ENCODE measurements at places on chromosomes 1 and 21. TPM values are rescaled to one million over a fixed set of nuclear protein-coding genes. Genes with fewer than 3 reads are reported as not detected.

The PCSK9 gene
- 0.09 TPM for total RNA-seq

The AJAP1 gene
- total RNA-seq = 0.09 TPM

The PHTF1 gene
- 6.1 TPM for total RNA-seq

The BRDT gene
- total RNA-seq = under 0.01 TPM

DNA sequence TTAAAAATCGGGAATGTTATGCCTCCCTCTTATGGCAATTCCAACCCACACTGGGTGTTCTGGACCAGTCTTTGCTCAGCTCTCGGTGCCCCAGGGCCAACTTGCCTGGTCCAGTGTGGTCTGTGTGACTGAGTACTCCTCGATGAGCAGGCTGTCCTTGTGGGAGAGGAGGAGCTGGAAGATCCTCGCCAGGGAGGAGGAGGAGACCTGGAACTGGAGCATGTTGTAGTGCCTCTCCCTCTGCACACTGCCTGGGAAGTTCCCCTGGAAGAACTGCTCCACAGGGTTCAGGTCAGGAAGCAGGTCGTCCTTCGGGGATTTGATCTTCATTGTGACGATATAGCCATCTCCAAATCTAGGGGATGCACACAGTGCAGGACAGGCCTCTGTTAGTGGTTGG lies 88.5 kb upstream of the GCLM start:
- H3K27ac ChIP-seq = no peak overlapping the region
- no peaks in the 10 kb centered on the region for H3K36me3 ChIP-seq
- no peaks in the 10 kb centered on the region for H3K4me1 ChIP-seq
- no peak overlapping the region for H3K4me3 ChIP-seq
- no peak for DNase-seq
- no peaks in the 10 kb centered on the region for H3K27me3 ChIP-seq

DNA sequence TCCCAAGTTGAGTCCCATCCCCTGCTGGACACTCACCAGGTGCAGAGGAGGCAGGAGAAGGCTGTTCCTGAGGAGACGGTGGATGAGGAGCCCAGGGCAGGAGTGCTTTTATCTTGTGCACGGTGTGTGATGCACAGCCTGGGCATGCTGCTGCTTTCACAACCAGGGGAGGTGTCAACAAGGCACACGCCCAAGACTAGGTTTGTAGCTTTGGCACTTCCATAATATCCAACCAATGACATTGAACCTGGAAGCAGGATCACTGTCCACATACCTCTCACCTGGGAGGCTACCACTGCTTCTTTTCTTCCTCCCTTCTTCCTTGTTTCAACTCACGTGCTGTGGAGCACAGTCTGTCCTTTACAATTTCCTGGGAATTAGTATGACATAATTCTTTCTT lies at the start of gene LCE3D:
TSS of gene LCE3D (minus strand) at position 84 of the 400 bp plus-strand sequence. CDS start 580 bp downstream, outside the sequence.
- no peaks in the 10 kb centered on the region for H3K4me1 ChIP-seq
- no peak for DNase-seq
- H3K27ac ChIP-seq = no peak within 1 kb of the TSS
- H3K27me3 ChIP-seq = no peaks in the 10 kb centered on the region
- H3K36me3 ChIP-seq = no peaks in the 10 kb centered on the region

DNA sequence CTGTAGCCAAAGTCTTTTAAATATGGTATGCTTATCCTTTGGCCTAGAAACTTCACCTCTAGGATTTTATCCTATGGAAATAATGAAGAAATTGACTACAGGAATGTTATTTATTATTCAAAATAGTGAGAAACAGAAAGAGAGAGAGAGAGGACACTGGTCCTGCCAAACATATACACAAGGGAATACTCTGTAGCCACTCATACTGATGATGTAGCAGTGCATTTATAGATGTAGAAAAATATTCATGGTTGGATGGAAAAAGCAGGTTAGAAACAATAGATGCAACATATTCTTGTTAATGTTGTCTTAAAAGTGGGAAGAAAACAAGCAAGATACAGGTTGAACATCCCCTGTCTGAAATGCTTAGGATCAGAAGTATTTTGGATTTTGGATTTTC lies 22.2 kb upstream of the EPHB2 start:
- peaks cover 4% of the 10 kb centered on the region for H3K27me3 ChIP-seq
- no peak overlapping the region for H3K4me3 ChIP-seq
- no peaks in the 10 kb centered on the region for H3K4me1 ChIP-seq
- H3K36me3 ChIP-seq = no peaks in the 10 kb centered on the region
- H3K27ac ChIP-seq = no peak overlapping the region

DNA sequence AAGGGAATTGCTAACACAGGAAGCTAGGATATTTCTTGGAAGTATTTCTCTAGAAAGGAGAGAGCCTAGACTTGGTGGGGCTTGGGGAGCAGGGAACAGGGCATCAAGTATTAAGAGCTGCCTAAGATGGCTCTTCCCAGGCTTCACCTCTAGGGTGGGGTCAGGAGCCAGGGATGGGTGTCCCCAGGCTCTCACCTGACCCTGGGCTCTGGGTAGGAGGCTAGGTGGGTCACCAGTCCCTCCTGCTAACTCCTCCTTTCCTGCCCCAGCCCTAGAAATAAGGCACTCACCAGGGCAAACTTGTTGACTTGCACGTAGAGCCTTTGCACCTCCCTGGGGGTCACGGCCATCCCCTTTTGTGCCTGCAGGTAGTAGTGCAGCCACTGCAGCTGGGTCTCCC lies 15.0 kb downstream of the ETNK2 start:
- peaks cover 2% of the 10 kb centered on the region for H3K27me3 ChIP-seq
- H3K4me3 ChIP-seq = no peak overlapping the region
- no peaks in the 10 kb centered on the region for H3K36me3 ChIP-seq
- DNase-seq = no peak
- H3K4me1 ChIP-seq = no peaks in the 10 kb centered on the region

DNA sequence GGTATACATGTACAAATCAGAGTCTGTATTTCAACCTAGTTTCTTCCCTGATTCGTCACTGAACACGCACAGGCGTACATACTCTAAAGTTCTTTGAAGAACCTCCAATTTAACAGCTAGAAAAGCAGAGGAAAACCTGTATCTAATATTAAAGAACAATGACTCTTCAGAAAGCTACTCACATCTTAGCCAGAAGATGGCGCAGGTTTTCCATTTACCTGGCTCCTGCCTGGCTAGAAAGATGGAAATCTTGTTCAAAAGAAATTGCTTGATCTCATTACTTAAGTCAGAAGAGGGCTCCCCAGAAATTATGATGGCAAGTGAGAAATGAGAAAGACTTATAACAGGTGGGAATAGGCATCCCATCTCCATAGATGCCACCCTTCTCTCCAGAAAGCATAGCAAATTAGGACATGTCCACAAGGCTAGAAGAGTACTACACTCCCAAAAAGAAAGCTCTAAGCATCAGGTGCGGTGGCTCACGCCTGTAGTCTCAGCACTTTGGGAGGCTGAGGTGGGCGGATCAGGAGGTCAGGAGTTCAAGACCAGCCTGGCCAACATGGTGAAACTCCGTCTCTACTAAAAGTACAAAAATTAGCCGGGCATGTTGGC lies 19.0 kb upstream of the L1TD1 start:
- H3K27ac ChIP-seq = no peak overlapping the region
- H3K4me1 ChIP-seq = no peaks in the 10 kb centered on the region
- no peaks in the 10 kb centered on the region for H3K27me3 ChIP-seq
- DNase-seq = peak; percentile 71
- H3K36me3 ChIP-seq = no peaks in the 10 kb centered on the region

GRCh38 chr1:3639397-3639911 lies 10.4 kb downstream of the WRAP73 start:
- H3K36me3 ChIP-seq = peaks cover 57% of the 10 kb centered on the region
- no peak overlapping the region for H3K4me3 ChIP-seq
- H3K27ac ChIP-seq = no peak overlapping the region
- no peak for DNase-seq
- no peaks in the 10 kb centered on the region for H3K27me3 ChIP-seq

DNA sequence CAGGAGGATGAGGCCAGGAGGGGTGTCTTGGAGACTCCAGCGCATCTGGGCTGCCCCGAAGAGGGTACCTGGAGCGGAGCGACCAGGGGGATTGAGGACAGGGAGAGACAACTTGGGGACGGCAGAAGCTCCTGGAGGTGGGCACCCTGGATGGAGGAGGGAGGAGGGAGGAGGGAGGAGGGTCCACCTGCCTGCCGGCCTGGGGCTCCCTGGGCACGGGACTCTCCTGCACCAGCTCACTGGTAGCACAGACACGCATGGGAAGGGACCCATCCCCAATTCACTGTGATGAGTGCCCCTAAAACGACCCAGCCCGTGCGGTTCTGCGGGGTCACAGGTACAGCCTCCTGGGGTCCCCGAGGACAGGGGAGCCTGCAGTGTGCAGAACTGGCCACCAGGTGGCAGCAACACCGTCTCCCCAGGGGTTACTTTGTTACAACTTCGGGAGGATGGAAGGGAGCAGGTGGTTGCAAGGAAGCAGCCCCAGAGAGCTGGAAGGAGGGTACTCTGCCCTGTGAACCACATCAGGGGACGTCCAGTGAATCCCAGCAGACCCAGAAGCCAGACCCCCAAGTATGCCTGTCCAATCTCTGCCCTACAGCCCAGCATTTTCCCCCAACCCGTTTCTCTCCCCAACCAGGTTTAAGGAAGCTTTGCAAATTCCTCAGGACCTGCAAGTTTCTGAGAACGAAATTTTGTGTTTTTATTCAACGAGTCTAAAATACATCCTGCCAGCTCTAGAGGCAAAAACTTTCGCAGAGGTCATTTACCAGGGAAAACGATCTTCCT lies 482.4 kb downstream of the NPHP4 start:
- no peak for DNase-seq
- peaks cover 3% of the 10 kb centered on the region for H3K4me1 ChIP-seq
- H3K36me3 ChIP-seq = no peaks in the 10 kb centered on the region
- H3K27ac ChIP-seq = no peak overlapping the region

GRCh38 chr1:8329439-8329838 lies 11.5 kb downstream of the SLC45A1 start:
- no peaks in the 10 kb centered on the region for H3K4me1 ChIP-seq
- H3K4me3 ChIP-seq = no peak overlapping the region
- H3K36me3 ChIP-seq = no peaks in the 10 kb centered on the region

DNA sequence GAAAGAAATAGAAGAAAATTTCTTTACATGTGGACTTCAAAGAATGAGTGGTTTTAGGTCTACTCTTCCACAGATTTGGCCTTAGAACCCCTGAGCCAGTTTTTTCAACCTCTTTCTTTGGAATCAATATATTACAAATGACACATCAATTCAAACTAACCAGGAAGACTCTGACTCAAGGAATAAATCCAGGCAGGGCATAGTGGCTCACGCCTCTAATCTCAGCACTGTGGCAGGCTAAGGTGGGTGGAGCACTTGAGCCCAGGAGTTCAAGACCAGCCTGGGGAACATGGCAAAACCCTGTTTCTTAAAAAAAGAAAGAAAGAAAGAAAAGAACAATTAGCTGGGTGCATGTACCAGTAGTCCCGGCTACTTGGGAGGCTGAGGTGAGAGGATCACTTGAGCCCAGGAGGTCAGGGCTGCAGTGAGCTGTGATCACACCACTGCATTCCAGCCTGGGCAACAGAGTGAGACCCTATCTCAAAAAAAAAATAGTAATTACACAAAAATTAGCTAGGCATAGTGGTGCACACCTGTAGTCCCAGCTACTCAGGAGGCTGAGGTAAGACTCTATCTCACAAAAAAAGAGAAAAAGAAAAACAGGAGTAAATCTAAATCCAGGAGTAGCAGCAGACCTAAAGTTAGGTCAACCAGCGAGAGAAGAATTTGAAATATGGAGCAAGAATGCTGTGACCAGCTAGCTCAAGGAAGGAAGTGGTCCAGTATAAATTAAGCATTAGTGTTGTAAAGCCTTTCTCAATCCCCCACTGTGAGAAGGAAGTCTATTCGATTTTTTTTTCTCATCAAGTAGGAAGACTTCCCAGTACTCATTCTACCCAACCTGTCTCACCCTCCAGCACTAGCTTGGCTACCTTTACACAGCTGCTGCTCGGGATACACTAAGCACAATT lies 1.9 kb downstream of the SORT1 start:
- no peak for DNase-seq
- no peak overlapping the region for H3K4me3 ChIP-seq
- H3K27me3 ChIP-seq = peaks cover 3% of the 10 kb centered on the region
- H3K36me3 ChIP-seq = peaks cover 2% of the 10 kb centered on the region

GRCh38 chr1:90067194-90067931 lies 72.5 kb downstream of the ZNF326 start:
- no peak overlapping the region for H3K27ac ChIP-seq
- DNase-seq = no peak
- no peaks in the 10 kb centered on the region for H3K4me1 ChIP-seq
- H3K4me3 ChIP-seq = no peak overlapping the region

DNA sequence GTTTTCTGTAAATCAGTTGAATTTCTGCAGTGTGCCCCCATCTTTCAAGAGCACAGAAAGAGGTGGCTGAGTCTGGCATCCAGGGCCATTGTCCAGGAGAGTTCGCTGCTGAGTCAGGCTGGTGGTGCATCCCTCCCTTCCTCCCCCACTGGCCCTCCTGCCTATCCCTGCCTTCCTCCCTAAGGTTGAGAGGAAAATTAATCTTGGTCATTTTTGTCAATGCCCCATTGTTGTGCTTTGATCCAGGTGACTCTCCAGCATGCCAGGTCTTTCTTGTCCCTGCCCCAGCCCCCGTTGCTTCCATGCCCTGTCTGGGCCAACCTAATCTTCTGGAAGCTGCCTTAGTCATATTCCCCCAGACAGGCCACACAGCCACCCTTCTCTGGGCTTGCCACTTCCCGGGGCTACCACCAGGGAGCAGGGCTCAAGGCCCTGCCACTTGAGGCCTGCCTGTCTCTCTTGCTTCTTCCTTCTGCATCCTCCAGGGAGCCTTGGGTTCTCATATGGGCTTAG lies 26.6 kb downstream of the PROK1 start:
- H3K27ac ChIP-seq = no peak overlapping the region
- H3K4me1 ChIP-seq = peaks cover 6% of the 10 kb centered on the region
- no peaks in the 10 kb centered on the region for H3K27me3 ChIP-seq
- no peak for DNase-seq
- H3K4me3 ChIP-seq = no peak overlapping the region
- no peaks in the 10 kb centered on the region for H3K36me3 ChIP-seq

DNA sequence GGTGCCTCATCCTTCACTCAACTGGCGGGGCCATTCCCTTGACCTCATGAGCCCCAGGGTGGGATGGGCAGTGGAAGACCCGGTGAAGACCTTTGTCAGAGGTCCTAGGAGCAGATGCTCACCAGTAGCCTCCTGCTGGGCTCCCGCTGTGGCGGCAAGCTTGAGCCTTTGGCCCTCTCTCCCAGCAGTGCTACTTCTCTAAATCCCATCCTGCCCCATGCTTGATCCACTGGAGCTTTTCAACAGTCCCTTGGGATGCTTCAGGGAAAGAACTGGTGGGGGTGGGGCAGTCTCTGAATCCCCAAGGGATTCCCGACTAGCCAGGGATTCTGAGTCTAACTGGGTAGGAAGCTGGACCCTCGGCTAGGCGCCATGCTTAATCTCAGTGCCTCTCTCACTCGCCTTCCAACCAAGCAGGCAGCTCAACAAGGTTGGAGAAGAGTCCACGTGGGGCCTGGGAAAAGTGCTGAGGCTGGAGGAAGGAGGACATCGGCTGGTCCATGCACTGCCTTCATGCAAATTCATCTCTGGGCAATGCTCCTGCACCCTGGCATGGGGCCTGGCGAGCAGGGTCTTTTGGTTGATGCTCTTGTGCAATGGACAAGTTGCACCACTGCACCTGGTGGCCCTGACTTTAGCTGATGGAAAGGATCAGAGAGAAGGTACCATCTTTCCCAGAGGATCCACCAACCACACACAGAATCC lies 190.3 kb downstream of the GRIK3 start:
- DNase-seq = no peak
- no peak overlapping the region for H3K4me3 ChIP-seq
- no peaks in the 10 kb centered on the region for H3K27me3 ChIP-seq

Measured in thymus (tissue), 14 donors.